ENCODE measurements at places on chromosomes 13 and 19.

GRCh38 chr19:39155114-39155700 lies 29.6 kb downstream of the PAK4 start:
- DNase-seq = no peak

DNA sequence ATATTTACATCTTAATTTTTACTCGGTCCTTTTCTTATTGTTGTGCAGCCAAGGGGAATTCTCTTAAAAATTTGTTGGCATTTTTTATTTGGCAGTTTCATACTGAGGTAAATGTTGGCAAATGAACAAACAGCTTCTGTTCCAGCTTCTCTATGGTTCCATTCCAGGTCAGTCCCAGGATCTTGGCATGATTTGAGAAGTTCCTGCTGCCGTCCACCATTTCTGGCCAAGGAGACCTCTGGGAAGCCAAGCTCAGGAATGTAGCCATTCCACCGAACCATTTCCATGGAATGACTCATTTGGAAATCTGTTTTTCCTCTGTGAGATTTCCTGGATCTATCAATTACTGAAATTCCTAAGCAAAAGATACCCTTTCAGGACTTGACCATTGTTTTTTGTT lies 43.9 kb downstream of the SLC10A2 start:
- no peak for DNase-seq

- no peak for DNase-seq
Observed at GRCh38 chr19:12527034-12527836, 24.0 kb downstream of the ZNF564 start.

DNA sequence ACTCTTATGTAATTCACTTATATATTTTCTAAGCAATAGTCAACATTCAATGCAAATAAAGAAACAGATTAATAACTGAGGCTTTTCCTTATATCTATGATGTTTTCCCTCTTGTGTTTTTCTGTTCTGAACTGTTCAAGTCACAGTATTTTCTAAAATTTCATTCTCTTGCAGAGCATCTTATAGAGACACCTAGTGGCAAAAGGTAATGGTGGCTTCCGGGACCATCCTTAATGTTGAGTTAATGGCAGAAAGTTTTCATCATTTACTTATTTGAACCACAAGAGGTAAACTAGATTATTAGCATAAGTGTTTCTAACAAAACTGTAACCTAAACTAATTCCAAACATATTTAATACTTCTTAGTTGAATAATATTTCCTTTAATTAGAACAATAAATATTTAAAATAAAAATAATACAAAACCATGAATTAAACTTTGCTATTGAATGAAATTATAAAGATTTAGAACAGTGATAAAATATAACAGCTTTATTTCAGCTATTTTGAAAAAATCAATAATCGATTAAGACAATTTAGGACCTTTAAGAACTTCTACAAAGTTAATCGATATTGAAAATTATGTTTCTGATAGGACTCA lies 1.7 kb upstream of the SLITRK5 start:
- no peak for DNase-seq

- no peak for DNase-seq
Observed at GRCh38 chr13:52903320-52903719, 54.9 kb upstream of the PCDH8 start.

- no peak for DNase-seq
Observed at GRCh38 chr13:47474839-47475238, 526.2 kb downstream of the SUCLA2 start.

DNA sequence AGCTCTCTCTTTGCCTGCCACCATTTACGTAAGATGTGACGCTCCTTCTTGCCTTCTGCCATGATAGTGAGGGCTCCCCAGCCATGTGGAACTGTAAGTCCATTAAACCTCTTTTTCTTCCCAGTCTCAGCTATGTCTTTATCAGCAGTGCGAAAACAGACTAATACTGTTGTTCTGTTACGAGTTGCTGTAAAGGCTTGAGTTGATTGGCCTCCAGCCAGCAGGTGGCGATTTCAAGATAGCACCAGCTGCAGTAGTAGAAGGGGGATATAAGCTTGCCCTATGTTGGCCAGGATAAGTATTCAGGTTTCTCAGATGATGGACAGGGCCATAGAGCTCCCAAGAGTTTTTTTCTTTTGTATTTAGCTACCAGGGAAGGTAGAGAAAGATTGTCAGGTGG lies 385.5 kb downstream of the MZT1 start:
- no peak for DNase-seq

DNA sequence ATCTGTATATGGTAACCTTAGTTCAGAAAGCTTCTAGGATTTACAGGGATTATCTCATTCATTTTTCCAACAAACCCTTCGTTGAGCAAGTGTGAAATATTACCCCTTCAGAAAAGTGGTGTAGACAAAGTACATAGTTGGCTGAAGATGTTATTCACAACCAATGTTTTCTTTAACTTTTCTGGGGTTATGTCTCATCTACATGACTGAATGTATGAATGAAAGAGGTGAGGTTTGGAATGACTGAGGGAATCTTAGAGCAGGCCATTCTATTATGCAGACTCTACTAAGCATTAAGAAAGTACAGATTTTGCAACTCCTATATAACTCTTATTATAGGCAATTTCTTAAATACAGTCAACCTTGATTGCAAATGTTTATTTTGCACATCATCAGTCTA lies 167.2 kb downstream of the NDFIP2 start:
- DNase-seq = no peak

- DNase-seq = no peak
Observed at GRCh38 chr13:113667771-113668490, 912 bp downstream of the GRK1 start.

DNA sequence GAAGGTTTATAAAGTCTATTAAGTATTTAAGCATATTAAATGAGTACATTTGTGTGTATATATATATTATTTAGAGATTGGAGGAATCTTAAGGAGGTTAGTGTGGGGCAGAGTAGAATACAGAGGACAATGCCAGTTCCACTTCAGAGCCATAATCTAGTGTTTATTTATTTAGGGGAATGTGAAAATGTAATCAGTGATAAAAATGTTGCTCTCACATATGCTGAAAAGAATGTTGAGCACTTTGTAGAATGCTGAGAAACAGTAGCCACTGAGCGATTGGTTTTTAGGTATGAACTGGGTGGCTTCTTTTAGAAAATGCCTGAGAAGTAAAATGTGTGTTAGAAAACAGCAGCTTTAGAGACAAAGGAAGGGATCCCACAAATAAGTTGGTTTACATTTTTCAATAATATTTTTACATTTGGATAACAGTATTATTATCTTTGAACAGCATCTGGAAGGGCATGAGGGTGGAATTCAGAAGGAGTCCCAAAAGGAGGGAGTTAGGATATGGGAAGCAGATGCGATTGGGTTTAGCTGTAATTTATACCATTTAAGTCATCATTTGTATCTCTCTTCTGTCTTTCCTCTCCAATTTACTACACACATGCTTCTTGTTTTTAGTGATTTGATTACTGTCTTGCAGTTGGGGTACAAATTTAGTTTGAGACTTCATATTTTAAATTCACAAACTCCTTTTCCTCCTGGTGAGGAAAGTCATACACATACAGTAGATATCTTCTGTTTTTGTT lies 68.6 kb downstream of the NDFIP2 start:
- no peak for DNase-seq

- no peak for DNase-seq
Observed at GRCh38 chr13:112686364-112686763, 3.5 kb upstream of the ATP11A start.

- DNase-seq = no peak
Observed at GRCh38 chr19:40623403-40624251, 22.5 kb downstream of the LTBP4 start.

- DNase-seq = no peak
Observed at GRCh38 chr19:50266041-50266440, 62.6 kb downstream of the MYH14 start.

DNA sequence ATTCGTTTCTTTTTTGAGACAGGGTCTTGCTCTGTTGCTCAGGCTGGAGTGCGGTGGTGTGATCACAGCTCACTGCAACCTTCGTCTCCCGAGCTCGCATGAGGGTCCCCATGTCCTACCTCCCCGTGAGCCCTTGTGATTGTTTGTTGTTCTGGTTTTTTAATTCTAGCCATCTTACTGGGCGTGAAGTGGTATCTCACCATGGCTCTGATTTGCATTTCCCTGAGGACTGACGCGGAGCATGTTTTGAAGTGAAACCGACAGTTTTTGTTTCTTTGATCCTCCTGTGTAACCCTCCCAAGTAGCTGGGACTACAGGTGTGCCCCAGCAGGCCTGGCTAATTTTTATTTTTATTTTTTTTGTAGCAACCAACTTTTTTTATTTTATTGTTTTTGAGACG lies 21.7 kb downstream of the GNG7 start:
- no peak for DNase-seq

DNA sequence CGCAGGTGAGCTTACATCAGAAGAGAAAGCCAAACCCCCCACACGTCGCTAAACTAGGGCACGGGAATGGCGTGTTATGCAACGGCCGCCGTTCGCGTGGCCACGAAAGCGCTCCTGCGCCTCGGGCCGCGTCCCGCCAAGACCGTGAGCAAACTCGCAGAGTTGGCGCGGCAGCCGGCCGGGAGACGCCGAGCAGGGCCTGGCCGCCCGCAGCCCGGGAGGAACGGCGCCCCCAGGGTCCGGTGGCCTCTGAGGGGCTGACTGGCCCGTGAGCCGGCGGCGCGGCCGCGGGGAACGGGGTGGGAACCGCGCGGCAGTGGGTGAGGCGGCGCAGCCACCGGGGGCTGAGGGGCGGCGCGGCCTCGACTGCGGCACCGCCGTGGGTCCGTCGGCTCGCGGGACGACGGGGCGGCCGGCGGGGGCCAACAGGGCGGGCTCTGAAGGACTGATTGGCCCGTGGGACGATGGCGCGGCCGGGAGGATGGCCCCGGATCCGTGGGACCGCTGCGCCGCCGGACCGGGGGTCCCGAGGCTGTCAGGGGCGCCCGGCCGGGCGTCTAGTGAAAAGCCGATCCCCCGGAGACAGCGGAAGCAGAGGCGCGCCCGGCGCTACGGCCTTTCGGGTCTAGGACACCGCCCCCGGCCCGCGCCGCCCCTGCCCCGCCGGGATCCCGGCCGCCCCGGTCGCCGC lies 903 bp downstream of the LATS2 start:
- DNase-seq = no peak

DNA sequence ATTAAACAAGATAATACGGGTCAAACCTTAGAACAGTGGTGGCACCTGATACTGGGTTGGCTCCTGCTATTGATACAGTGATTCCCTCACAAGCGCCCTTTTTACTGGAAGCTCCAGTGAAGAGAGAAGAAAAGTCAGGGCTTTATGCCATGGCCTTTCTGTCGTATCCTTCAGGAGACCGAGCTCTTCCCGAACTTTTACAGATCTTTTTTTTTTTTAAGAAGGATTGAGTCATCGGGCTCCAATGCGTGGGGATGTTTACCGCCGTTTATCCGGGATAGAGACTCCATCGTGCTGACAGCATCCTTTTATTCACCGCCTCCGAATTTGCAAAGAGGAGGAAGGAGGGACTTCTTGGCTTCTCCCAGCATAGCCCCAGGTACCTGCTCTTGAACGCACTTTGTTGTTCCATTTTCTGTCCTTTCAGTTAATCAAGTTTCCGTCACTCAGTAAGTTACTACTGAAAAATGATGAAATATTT lies 574 bp downstream of the ZNF227 start:
- DNase-seq = no peak

GRCh38 chr13:27472941-27473340 lies 22.6 kb upstream of the MTIF3 start:
- no peak for DNase-seq

DNA sequence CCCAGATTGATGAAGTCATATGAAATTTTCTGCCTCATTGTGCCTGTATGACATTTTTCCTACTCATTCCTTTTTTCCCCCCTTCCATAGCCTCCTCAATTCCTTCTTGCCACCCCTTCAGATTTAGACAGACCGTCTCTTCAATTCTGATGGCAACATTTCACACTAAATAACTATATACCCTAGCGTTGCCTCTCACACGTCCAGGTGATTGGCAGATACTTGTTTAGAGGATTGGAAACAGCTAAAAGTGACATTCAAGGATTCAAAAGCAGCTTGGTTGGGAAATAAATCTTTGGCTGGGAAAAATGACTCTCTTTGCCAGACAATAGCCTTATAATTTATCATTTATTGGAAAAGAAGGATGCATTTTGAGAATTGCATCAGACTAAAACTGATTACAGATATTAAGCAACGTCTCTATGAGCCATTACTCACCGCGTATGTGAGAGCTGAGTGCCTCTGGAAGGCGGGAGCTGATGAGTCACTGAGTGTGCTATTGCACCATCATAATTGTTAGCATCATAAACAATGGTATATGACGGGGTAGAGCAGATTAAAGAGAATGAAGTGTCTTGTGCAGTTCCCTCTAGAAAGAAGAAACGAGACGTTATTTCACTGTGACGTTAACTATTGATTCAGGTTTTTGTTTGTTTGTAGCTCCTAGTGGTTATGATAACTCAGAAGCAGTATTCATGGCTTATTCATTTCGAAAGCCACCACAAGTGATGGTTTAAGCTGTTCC lies 61.1 kb upstream of the FAM216B start:
- DNase-seq = no peak

DNA sequence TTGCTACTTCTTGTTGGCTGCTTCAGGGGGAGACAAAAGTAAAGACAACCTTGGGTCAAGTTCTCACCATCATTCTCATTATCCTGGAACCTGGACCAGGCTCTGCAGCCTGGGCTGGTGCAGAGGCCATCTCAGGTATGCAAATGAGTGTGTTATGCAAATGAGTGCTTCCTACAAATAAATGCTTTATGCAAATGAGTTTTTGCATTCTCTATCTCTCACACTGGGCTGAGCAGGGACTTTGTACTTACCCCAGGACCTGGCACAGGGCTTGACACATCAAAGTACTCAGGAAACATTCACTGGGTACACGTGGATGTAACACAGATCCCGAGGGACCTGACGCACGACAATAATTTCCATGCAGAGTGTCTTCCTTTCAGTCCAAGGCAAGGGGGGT lies 103.0 kb downstream of the DNAJC15 start:
- DNase-seq = no peak

DNA sequence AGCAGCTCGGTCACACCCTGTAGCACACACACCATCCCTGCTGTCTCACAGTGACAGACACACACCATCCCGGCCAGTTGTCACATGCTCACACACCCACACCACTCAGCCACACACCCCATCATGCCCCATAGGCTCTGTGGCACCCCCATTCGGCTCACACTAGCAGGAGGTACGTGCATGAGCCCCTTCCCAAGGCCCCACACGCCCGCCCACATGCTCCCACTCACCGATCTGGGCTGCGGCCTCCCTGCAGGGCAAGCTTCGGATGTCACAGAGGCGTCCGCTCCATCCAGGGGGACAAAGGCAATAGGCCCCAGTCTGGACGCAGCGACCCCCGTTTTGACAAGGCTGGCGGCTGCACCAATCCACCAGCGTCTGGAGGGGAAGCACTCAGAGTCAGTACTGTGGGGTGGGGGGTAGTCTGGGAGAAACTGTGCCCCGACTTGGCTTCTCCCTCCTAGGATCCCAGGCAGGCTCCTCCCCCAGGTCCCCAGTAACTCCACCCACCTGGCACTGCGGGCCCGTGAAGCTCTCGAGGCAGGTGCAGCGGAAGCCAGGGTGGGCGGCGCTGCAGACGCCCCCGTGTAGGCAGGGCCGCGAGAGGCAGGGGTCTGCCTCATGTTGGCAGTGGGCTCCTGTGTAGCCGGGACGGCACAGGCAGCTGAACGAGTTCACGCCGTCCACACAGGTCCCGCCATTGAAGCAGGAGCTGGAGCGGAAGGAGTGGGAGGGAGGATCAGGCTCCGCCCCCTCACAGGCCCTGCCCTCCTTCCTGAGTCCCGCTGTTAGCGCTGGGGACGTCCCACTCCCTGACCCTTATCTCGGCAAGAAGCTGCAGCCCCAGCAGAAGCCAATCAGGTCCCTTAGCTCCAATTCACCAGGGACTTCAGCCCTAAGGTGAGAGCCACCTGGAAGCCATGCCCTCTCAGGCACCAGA lies 20.1 kb downstream of the NOTCH3 start:
- DNase-seq = no peak

Data from activated T-cell treated with anti-CD3 and anti-CD28 coated beads for 4 hours (primary cell).